ENCODE measurements at places on chromosomes 1 and 21.

DNA sequence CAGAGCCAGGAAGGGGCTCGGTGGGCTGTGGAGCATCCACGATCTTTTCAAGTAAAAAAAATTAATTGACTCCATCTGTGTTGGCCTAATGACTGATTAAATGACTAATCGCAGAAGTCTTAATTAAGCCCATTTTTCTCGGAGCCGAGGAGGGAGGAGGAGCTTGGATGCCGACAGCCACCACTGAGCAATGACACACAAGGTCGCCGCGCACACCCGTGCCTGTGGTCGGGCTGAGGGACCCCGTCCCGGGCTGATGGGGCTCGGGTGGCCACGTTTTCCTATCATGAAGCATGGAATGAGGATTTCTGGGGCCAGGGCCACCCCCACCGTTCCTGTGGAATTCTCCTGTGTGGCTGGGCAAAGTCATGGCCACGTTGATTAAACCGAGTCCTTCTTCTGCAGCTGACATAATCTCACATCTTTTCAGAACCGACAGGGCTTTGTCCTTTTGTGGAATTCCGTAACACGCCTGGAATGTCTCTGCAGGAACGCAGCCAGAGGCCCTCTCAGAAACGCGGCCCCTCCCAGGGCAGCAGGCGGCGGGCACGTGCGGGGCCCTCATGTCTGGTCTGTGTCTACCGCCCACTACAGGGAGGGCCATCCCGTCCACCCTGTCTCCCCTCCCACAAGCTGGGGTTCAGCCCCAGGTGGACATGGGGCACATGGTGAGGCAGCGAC, 60.7 kb downstream of the MORN1 start:
- no peak for DNase-seq

GRCh38 chr1:209516771-209517680, 66.5 kb upstream of the CAMK1G start:
- DNase-seq, result no peak

GRCh38 chr1:203424861-203425662, 50.5 kb upstream of the PRELP start:
- no peak for DNase-seq

- DNase-seq, result no peak
These were observed 69.3 kb downstream of the EPB41 start for GRCh38 chr1:28983509-28984310.

GRCh38 chr1:168086438-168086837, 50.3 kb downstream of the GPR161 start:
- DNase-seq, result no peak

GRCh38 chr1:171841931-171842761, 848 bp downstream of the DNM3 start:
- no peak for DNase-seq
